Smooth muscle cell of bladder (primary cell): ENCODE measurements at places on chromosomes 4 and X. TPM values are rescaled to one million over a fixed set of nuclear protein-coding genes. Genes with fewer than 3 reads are reported as not detected.

GAGE12E gene
- not detected in 2 replicates for total RNA-seq

KLHL4 gene
- total RNA-seq, result 0.43 and 0.83 TPM in 2 replicates

SUV39H1 gene
- total RNA-seq, result 0.85 and 1.3 TPM in 2 replicates

CENPU gene
- total RNA-seq, result 1.7 and 1.8 TPM in 2 replicates

ADAM29 gene
- total RNA-seq, result under 0.01 TPM in 1 of 2 replicates, not detected in the other

IL13RA1 gene
- total RNA-seq, result 53.3 and 56.0 TPM in 2 replicates

KCND1 gene
- 0.28 and 1.0 TPM in 2 replicates for total RNA-seq

MAML3 gene
- 0.28 and 0.37 TPM in 2 replicates for total RNA-seq

TNIP3 gene
- under 0.01 and 0.28 TPM in 2 replicates for total RNA-seq
